Calu3 (cell line): ENCODE measurements at places on chromosomes 5 and 9. TPM values are rescaled to one million over a fixed set of nuclear protein-coding genes. Genes with fewer than 3 reads are reported as not detected.

NACC2 gene
- 19.3 and 24.8 TPM in 2 replicates for total RNA-seq

OCLN gene
- 154 and 161 TPM in 2 replicates for total RNA-seq

F12 gene
- 14.3 and 20.2 TPM in 2 replicates for total RNA-seq

LRRC70 gene
- total RNA-seq: 1.1 and 2.1 TPM in 2 replicates

GMCL2 gene
- not detected in 2 replicates for total RNA-seq

MAP3K1 gene
- total RNA-seq: 32.9 and 33.1 TPM in 2 replicates

ANKS6 gene
- 31.5 and 32.2 TPM in 2 replicates for total RNA-seq

AQP7 gene
- total RNA-seq: 0.35 and 1.2 TPM in 2 replicates

CPLANE1 gene
- 10.1 and 12.1 TPM in 2 replicates for total RNA-seq

ARL15 gene
- 11.8 and 15.1 TPM in 2 replicates for total RNA-seq

PRRX2 gene
- total RNA-seq: not detected in 2 replicates

PRSS3 gene
- total RNA-seq: 19.0 and 29.5 TPM in 2 replicates

TEX48 gene
- total RNA-seq: not detected in 2 replicates

SYK gene
- total RNA-seq: 14.8 and 16.3 TPM in 2 replicates

DNA sequence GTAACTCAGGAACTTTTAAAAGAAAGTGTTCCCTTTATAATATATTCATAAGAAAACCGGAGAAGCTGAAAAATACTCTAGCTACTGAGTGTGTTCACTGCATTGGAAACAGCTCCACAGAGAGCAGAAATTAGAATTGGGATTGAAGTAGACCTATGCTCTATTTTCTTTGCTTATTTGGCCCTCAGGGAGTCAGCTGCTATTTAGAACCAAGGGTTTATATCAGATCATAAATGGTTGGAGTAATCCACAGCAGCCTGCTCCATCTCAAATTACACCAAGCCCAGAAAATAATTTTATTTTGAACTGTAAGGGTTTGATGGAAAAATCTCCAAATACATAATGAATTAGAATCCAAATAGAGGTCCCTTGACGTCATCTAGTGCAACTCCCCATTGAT is 202.6 kb downstream of the ADAMTSL1 start:
- no peak for DNase-seq

- no peak for DNase-seq
Observed at GRCh38 chr5:113378514-113378913, 56.3 kb downstream of the TSSK1B start.

GRCh38 chr9:21141427-21141882 is at the start of gene IFNW1:
TSS of gene IFNW1 (minus strand) at chr9:21141832. CDS start at chr9:21141570, 262 bp downstream.
- no peak for DNase-seq

DNA sequence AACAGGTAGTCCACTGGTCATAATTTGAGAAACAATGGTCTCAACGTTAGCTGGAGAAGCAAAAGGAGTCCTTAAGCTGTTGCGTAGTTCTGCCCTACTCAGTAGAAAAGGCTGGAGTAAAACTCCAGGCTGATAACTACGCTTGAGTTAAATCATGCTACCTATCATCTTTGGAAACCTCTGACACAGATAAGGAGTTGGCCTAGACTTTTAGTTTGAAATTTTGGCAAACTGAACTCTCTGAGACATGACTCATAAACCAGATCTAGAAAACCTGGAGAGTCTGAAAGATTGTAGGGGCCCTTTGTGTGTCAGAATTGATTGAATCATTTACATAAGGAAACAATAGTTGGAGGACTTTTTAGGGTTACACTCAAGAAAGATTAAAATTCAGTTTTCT is 26.3 kb downstream of the NMUR2 start:
- peak; percentile 14 for DNase-seq

GRCh38 chr9:12684974-12685373 is 8.2 kb upstream of the TYRP1 start:
- no peak for DNase-seq

GRCh38 chr9:38423273-38423972 is 831 bp downstream of the IGFBPL1 start:
- DNase-seq: no peak

DNA sequence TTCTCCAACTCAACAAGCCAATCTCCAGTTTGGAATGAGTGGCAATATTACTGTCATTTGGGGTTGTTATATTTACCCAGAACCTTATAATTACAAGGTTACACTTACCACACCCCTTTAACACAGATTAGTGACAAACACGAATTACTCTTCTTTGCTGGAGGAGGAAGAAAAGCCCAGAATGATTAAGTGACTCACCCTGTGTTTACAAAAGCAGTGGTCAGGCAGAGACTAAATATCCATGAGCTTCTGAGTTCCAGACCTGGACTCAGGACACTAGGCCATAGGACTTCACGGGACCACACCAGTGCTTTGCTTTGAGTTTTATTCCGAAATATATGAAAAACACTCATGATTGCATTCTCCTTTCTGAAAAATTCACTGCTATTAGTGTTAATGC is 370.8 kb downstream of the TLE1 start:
- peak; percentile 10 for DNase-seq

GRCh38 chr5:160467555-160468362 is 46.1 kb downstream of the PTTG1 start:
- DNase-seq: peak; percentile 95

DNA sequence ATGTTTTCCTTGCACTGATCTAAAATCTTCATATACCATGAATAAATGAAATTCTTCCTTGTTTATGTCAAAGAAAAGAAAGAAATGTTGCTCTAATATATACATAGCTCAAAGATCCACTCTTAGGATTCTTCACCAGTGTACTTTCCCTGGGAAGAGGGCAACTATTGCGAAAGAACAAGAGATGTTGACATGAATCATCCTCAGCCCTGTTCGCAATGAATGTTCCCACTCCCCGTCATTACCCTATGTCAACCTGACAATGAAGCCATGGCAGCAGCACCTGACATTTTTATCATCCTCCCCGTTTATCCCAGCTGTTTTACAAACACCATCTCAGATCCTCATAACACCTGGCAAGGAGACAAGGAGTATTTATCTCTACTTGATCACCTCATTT is 409.1 kb upstream of the GRIA1 start:
- DNase-seq: no peak

DNA sequence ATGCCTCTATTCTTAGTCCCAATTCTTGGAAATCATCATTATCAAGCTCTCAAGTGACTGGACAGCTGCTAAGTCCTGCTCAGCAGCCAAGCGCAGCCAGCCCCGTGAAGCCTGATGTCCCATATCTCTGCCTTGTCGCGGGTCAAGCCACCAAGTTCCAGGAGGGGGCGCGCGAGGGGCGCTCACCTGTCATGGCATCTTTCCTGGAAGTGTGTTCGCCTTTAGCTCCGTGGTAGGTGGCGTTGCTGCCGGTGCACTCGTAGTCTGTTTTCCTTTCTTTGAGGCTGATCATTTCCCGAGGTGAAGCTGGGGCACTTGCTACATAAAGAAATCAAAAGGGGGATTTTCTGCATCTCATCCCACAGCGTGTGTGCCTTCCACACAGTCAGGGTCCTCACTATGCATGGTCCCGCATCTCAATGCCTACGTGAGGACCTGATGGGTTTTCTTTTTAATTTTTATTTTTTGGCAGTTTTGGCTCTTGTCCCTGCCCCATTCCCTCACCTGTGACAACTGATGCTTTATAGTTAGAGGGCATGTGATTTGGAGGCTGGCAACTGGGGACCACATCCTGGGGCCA is 227.0 kb upstream of the DAP start:
- peak; percentile 93 for DNase-seq

DNA sequence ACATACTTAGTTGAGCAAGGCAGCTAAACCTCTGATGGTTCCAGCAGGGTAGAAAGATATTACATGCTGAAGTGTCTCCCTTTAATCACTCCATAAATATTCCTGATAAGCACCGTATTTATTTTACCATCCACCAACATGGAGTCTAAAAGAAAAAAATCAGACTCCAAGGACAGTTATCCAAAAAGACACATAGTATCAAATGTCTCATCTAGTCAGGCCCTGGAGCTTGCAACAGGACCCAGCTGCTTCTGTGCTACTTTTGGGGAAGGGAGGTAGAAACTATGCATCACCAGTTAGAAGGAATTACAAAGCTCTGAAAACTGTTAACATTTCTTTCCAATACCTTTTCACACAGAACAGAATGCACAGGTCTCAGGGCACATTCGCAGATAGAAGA is 88.1 kb downstream of the S1PR3 start:
- no peak for DNase-seq

GRCh38 chr9:133636902-133637301 is 739 bp downstream of the DBH start:
- DNase-seq: no peak

DNA sequence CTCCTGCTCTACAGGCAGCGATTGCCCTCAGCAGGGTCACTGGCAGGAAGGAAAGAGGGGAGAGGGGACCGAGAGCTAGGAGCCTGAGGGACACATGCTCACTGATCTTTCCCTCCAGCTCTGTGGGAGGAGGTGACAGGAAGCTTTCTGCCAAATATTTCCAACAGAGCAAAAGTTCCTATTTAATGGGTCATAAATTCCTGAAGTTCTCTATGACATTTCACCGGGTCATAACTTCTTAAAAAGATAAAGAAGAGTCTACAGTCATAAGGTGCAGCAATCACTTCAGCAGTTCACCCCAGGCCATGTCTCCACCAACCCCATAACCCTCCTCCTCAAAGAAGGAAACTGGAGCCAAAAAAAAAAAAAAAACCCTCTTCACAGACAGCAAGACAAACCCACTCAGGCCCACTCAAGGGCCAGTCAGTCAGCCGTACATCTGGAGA is 481.1 kb downstream of the NR2F1-AS1 start:
- DNase-seq: no peak

DNA sequence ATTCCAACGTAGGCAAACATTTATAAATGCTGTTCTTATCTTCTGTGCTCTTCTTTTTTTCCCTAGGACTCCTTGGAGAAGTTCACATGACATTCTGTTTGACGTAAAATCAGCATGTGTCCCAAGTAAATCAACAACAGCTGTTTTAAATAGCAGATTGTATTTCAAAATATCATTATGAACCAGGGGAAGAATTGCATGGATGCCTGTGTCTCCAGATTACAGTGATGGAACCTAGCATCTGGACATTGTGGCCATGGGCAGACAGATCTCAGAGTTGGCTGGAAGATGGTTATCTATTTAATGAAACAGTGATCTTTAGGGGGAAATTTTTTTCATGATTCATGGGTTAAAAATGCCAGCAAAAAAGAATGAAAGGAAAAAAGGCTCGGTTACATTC is 222.0 kb downstream of the MAN2A1 start:
- DNase-seq: no peak

DNA sequence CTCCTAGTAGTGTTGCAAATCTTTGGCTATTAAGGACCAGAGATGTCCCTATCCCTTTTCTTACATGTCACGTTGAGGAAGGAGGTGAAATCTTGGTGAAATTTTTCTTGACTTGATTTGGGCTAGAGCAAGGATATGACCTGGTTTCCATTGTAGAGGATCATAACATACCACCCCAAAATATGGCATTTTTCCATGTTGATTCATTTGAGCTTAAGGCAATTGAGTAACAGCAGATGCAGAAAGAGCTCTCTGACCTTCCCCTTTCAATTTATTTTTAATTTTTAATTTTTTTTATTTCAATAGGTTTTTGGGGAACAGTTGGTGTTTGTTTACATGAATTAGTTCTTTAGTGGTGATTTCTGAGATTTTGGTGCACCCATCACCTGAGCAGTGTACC is 61.2 kb upstream of the MAP1B start:
- no peak for DNase-seq

- no peak for DNase-seq
Observed at GRCh38 chr9:4287886-4288588, 11.8 kb downstream of the GLIS3 start.

DNA sequence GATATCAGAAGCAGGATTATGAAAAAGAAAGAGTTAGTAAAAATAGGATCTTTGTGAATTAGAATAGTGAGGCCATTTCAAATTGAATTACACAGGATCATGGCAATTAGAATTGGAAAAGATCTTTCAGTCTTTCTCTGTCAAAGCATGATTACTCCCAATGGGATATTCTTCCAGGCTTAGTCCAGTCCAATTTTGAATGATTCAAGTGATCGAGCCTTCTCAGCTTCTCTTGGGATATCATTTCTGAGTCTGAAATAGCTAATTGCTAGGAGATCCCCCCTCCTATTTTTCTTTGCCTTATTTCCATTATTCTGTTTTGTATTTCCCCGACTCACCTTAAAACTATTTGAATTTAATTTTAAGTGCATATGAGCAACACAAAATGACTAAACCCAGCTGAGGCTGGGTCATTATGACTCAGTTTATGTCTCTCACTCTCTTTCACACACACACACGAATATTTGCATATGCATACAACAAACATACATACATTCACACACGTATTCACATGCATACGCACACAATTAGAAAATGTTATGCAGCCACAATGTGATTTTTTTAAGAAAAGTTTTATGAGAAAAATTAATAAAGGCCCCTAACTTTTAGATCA is 34.8 kb upstream of the EFNA5 start:
- no peak for DNase-seq

- no peak for DNase-seq
Observed at GRCh38 chr5:159850160-159850559, 66.1 kb upstream of the ADRA1B start.

DNA sequence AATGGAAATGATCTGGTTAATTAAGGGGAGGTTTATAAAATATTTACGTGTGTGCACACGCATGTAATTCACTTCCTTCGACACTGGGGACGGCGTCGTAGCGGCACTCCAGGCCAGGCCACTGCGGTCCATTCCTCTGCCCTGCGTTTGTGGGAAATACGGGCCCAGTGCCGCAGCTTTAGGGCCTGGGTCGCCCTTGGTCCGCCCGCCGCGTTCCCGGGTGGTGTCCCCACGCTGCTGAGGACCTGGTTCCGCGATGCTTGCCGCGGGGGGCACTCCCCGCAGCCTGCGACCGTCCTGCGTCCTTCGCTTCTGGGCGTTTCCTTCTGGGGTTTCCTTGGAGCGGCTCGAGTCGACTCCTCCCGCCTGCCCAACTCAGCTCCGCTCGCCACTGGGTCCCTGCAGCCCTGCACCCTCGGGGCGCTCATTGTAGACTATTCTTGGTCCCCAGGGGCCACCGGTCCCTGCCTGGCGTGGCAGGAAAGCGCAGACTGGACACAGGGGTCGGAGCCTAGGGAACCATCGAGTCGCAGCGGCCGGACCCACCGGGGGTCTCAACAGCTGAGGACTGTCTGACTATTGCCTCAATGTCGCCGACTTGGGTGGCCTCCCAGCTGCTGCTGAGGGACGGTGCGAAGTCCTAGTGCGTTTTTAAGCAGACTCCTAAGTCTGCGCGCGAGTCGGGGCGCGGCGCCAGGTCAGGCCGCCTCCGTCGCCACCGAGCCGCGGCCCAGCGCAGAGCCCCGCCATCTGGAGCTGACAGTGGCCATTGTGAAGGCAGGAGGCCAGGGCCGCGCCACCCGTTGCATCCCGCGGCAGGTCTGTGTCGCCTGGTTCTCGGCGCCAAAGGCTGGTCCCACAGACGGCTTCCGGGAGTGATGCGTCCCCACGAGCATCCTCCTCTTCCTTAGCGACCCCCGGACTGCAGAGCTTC is 4.4 kb upstream of the IRX1 start:
- no peak for DNase-seq

DNA sequence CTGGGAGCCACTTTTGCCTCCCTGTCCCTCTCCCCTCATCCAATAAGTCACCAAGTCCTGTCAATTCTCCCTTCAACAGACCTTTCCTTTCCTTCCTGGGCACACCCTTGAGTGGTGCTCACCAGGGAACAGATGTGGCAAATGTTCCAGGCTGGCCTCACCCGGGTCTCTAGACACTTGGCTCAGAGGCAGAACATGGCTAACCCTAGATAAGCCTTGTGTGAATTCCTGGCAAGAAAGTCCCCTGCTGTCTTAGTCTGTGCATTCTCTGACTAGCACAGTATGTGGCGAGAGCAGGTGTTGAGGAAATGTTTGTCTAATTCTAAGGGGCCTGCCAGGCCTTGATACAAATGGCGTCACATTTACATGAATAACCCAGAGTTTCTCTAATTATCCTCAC is 41.2 kb upstream of the PTGS1 start:
- DNase-seq: no peak
